ENCODE measurements at places on chromosomes 3 and 15. TPM values are rescaled to one million over a fixed set of nuclear protein-coding genes. Genes with fewer than 3 reads are reported as not detected.

Gene ANKRD63
- not detected for total RNA-seq

Gene CPNE4
- not detected for total RNA-seq

Gene PDZRN3
- not detected for total RNA-seq

Gene MINAR1
- 0.40 TPM for total RNA-seq

Gene IL17RB
- 2.9 TPM for total RNA-seq

Gene ZDHHC23
- 3.3 TPM for total RNA-seq

DNA sequence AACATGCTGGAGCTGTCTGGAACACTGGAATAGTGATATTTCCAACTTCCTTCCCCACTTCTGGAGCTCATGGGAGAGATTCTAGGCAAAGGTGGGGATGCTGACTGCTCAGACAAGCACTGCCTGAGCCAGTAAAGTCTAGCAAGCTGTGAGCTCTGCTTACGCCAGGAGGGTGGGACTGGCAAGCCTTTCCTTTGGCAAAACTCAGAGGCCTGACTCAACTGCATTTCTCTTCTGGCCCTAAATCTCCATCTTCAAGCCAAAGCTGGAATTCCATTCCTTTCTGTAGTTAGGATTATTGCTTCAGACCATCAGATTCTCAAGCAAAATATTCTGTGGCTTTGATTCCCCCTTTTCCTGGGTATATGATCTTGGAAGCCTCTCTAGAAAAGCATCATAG lies 20.3 kb upstream of the EPB42 start:
- DNase-seq, result no peak

GRCh38 chr3:119443179-119443578 lies 20.2 kb downstream of the TMEM39A start:
- DNase-seq, result no peak

GRCh38 chr3:16130066-16130465 lies 44.4 kb upstream of the GALNT15 start:
- DNase-seq, result no peak

- no peak for DNase-seq
These were observed 288.5 kb downstream of the XXYLT1 start for GRCh38 chr3:194982472-194982871.

- DNase-seq, result no peak
These were observed 96.7 kb downstream of the LRTM1 start for GRCh38 chr3:54831112-54831511.

DNA sequence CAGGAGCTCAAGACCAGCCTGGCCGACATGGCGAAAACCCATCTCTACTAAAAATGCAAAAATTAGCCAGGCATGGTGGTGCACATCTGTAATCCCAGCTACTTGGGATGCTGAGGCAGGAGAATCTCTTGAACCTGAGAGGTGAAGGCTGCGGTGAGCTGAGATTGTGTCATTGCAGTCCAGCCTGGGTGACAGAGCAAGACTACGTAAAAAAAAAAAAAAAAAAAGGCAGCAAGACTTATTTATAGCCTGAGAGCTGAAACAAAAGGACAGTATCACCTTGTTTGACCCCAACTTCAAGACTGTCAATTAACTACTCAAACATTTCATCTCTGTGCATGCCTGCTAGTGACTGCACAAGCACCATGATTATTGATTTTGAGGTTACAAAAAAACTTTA lies 478.9 kb upstream of the GBE1 start:
- DNase-seq, result no peak

GRCh38 chr15:83380059-83380458 lies 67.1 kb upstream of the SH3GL3 start:
- DNase-seq, result no peak

DNA sequence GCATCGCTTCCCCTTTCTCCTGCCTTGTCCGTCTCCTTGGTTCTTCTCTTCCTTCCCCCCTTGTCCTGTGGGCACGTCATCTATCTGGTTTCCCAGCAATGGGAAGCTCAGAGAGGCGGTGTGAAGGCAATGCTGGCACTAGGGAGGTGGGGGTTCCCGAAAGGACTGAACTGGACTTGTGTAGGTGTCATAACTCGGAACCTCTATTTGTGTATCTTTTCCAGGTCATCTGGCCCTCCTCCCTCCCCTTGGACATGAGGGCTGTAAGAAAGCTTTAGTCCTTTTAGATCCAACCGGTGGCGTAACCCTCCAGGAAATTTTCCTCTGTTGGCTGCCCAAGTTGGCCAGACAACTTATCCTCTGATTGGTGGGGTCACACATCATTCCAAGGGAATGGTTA lies 231.5 kb upstream of the TLE3 start:
- no peak for DNase-seq

DNA sequence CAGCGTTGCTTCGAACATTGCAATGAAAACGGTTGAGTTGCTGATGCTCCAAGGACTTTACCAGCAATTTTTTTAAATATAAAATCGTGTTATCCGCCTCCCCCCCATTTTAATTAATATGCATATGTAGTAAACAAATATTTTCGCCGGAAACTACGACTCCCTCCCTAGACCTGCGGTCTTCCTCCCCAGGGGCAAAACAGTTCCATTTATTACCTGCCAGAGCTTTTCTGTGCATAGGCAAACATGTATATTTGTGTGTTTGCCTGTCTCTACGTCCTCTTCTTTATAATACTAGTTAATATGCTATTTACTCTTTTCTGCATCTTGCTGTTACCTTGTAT lies 593 bp upstream of the RSL24D1 start:
- DNase-seq, result peak; percentile 21

Data from activated CD4-positive, alpha-beta T cell treated with anti-CD3 and anti-CD28 coated beads, Interleukin-2, amount 10 ng/mL, durations not matched to agents 7 days and 5 days (primary cell).